ENCODE measurements at places on chromosomes 12 and 14.

DNA sequence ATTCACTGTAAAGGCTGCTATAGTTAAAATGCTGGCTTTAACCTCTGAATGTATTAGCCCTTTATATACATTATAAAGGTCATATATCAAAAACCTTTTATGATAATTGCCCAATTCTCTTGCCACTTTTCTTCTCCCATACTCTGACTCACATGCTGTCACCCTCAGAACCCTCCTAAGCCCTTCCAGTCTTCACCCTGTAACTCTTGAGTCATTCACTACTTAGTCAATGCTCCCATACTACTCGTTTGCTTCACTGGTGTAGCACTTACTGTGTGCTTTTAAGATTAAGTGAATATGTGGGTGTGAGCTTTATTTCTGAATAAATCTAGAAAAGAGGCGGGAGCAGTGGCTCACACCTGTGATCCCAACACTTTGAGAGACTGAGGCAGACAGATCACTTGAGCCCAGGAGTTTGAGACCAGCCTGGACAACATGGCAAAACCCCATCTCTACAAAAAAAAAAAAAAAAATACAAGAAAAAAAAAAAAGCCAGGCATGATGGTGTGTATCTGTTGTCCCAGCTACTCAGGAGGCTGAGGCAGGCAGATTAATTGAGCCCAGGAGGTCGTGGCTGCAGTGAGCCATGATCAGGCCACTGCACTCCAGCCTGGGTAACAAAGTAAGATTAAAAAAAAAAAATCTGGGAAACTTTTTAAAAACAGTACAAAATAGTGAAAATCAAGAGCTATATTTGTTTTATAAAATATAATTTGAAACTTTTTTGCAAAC is 37.6 kb downstream of the SPATA7 start:
- DNase-seq: no peak

GRCh38 chr12:46661110-46661845 is 164.5 kb downstream of the SLC38A4 start:
- DNase-seq: no peak

- DNase-seq: no peak
Measured at GRCh38 chr12:57190037-57190436, 26.6 kb upstream of the NXPH4 start.

GRCh38 chr12:75978677-75979076 is 52.9 kb downstream of the PHLDA1 start:
- no peak for DNase-seq

Data from T-cell (primary cell).